Left ventricle myocardium superior (tissue), 1 donor: ENCODE measurements at places on chromosomes 1 and 21. TPM values are rescaled to one million over a fixed set of nuclear protein-coding genes. Genes with fewer than 3 reads are reported as not detected.

CFH gene
- total RNA-seq: 27.8 TPM

IFNGR2 gene
- 35.1 TPM for total RNA-seq

GBP7 gene
- not detected for total RNA-seq

MTFR1L gene
- total RNA-seq: 227 TPM

PROK1 gene
- total RNA-seq: not detected

KCNJ15 gene
- total RNA-seq: 0.72 TPM

TMEM200B gene
- 1.5 TPM for total RNA-seq

ERVH48-1 gene
- total RNA-seq: not detected

PWP2 gene
- 8.7 TPM for total RNA-seq

FCMR gene
- total RNA-seq: 6.2 TPM

OR2T29 gene
- not detected for total RNA-seq

- DNase-seq: no peak
Measured at GRCh38 chr1:188270497-188270896, 1441.7 kb downstream of the PLA2G4A start.

- DNase-seq: no peak
Measured at GRCh38 chr1:158140764-158141192, 39.9 kb upstream of the CD1D start.

DNA sequence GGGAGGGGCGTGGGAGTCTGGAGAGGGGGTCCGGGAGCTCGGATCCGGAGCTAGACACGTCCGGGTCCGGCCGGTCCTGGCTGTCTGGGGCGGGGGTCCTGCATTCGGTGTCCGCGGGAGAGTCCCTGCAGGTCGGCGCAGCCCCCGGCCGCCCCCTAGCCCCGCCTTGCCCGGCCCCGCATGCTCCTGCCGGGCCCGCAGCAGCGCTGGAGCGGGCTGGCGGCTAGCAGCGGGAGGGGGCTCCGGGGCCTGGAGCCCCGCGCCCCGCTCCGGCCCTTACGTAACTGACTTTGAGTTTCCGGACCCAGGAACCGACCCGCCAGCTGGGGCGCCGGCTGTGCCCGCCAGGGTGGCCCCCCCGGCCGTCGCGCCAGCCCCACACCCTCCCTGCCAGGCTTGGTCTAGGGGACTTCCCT is 26.9 kb upstream of the EPB41 start:
- peak; percentile 50 for DNase-seq

DNA sequence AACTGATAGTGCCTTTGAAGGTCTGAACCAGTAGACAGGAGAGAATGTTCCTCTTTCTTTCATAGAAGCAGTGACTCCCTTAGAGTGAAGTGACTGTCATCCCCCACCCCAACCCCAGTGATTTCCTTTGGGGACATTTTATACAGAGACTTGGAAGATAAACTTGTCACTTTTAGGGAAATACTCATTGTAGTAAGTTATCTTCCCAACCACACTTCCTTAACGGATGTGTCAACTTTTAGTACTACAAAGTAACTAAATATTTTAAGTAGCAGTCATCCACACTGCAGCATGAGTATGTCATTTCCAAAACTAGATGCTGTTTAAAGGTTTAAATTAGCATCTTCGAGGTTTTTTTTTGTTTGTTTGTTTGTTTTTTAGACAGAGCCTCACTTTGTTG is 13.7 kb downstream of the LRRC8B start:
- DNase-seq: no peak

DNA sequence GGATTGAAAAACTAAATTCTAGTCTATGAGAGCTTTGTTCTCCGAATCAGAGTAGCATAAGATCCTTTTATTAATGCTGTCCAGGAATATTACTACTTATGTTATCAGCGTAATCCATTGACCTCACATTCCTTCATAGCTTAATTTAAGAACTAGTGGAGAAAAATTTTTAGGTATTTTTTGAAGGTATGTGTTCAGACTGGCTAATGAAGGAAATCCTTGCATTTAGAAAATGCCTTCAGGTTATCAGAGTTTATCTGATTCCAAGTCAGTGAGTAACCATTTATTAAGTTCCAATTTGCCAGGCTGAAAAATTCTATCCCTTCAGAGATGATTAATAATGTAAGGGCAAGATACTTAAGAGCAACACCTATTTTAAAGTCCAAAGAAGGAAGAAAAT is 338.2 kb upstream of the B3GALT2 start:
- no peak for DNase-seq

GRCh38 chr21:32515874-32516273 is 69.4 kb downstream of the TCP10L start:
- no peak for DNase-seq

DNA sequence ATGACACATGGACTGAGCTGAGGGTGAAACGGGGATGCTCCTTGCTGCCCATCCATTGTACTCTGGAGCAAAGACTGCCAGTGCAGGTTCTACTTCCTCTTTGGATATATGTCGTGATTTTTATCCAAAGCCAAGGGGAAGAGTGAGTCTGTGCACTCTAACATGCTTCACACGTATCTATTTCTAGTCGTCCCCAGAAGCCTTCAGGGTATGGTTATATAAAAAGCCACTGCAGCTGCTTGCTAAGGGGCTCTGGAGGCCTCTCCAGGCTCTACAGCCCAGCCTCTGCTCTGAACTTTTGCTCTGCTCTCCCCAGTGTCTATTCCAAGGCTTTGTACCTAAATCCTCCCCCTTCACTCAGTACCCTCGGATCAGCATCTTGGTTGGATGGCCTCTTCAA is 20.1 kb downstream of the PAFAH2 start:
- no peak for DNase-seq

- no peak for DNase-seq
Measured at GRCh38 chr1:181768930-181769280, 285.6 kb downstream of the CACNA1E start.

DNA sequence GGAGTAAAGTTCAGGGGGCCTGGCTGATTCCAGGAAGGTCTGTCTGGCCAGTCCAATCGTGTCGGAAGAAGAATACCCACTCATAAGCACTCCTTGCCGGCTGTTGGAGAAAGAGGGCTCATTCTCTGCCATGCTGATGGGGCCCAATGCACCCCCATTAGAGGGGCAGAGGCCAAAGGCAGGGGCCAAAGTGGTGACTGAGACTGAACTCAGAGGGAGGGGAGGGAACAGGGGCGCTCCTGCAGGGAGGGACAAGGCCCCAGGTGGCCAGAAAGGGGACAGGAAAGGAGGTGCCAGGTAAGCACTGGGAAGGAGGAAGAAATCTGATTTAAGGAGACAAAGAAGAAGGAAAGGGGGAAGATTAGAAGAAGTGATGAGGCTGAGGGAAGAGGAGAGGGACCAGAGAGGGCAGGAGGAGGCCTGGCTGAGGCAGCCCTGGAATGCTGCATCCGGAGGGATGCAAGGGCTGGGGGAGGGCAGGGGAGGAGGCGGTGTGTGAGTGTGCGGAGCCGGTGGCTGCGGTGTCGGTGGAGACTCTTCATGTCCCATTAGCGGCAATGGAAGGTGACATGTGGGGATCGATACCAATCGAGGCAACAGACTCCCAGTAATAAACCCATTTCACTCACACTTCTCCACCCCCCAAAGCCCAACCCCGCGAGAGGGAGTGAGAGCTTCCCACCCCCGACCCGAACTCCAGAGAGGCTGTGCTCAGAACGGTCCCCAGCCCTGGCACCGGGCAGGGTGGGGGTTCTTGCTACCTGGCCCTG is 12.0 kb upstream of the ETV3L start:
- no peak for DNase-seq

DNA sequence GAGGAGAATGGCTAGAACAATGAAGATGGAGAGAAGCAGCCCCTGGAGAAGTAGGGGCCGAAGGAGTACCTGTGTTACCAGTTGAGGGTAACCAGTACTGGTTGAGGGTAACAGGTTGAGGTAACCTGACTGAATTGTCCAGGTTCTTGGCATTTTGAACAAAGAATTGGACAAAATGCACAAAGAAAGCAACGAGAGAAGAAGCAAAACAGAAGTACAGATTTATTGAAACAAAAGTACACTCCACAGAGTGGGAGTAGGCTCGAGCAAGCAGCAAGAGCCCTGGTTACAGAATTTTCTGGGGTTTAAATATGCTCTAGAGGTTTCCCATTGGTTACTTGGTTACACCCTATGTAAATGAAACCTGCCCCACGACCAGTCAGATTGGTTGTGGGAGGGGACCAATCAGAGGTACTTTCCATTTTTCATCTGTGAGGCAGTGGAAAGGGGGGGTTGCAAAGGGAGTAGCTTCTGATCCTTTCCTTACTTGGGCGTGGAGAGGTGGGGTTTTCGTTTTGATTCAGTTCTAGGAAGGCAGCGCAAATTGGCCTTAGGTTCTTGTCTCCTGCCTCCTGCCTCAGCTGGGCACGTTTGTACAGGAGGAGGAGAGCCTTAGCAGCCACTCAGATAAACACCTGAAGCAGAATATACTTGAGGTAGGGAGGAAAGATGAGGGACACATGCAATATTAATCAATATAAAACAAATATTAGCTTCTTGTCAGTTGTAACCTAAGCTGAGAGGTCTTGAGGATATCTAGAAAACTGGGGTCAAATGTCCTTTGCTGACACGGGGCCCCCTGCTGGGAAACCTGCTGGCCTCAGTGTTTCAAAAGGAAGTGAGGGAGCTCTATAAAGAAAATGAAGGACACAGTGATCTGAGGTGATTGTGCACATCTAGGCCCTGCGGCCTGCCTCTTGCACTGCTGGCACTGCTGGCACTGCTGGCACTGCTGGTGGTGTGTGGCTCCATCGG is 14.3 kb upstream of the LSM10 start:
- DNase-seq: no peak

GRCh38 chr1:186093437-186093836 is 281.6 kb downstream of the TPR start:
- no peak for DNase-seq

- DNase-seq: peak; percentile 67
Measured at GRCh38 chr1:82586473-82586872, 785.7 kb downstream of the ADGRL2 start.

DNA sequence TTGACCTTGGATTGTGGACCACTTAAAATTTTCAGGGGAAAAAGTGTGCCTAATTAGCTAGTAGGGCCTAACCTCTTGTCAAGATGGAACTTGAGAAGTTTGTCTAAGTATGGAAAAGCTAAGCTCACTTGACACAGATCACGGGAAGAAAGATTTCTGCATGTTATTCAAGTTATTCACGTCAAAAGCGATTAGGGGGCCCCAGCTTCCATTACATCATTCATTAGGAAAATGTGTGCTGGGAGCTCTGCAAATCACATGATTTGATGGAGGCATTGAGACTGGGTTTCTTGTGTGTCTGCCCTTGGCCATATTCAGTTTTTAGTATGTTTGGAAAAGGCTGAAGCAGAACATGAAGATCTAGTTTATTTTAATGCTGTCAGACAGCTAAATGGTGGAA is 15.5 kb upstream of the POGZ start:
- DNase-seq: no peak

DNA sequence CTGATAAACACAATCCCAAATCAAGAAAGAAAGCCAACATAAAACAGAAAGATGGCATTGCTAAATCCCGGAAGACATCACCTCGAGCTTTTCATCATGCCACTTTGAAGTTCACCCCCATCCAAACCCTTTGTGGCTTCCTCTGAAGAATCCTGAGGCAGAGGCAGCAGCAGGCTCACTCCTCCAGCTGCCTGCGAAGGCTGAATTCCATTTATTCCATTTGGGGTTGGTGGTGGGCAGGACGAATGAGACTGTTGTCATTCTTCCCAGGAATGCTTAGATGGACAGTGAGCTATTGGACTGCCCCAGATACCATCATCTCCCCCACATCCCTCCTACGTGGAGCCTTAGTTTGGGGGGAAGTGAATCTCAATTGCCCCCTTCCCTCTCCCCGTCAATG is 437.5 kb downstream of the SMYD3 start:
- no peak for DNase-seq

DNA sequence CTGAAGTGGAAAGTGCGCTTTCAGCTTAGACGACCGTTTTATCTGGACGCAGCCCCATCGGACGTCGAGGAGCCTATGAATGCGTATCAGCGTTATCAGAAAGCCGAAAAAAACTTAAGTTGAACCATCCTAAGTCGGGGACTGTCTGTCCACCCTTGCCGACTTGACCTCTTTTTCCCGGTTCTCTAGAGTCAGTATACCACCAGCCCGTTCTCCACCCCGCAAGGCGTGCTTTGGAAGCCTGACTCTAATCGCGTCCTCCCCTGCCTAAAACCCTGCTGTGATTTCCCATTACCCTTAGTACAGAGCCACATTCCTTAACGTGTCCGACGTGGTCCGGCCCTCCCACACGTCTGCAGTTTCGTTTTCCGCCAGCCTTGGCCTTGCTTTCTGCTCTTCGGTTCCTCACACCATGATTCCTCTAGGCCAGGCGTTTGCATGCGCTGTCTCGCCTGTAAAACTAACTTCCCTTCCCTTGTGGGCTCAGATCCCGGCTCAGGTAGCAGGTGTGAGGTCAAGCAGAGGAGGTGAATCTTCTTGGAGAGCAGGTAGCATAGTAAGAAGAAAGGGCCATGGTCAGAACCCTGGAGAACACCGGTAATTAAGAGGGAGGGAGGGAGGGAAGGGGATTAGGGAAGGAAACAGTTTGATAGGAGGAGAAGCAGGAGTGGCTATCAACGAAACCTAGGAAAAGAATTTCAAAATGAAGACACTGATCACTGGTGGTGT is 865 bp downstream of the ADPRS start:
- no peak for DNase-seq

- no peak for DNase-seq
Measured at GRCh38 chr1:59214248-59215208, 82.4 kb upstream of the FGGY start.

DNA sequence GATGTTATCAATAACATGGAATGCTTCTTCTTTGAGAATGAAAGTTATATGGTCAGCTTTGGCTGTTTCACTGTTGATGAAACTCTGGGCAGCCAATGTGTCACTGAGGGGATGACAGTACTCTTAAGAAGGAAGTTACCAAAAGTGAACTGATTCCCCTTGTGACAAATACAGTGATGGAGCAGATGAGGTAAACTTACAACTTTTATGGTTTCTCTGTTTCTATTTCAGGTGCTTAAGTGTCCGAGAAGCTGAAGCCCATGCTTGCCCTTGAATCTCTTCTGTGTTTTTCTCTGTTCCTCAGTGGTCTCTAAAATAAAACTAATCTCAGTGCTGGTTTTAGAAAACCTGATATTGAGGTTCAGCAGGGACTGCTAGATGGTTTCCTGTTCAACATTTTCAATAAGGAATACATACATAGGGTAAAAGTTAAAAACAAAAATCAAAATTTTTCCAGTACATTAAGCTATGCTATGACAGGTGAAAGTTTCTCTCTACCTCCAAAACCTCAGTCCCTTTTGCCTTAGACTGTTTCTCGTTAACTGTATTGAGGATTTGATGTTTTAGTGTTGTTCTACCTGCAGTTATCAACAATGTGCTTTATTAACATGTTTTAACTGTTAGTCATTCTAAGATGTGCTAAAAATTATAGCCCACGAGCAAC is 454.4 kb upstream of the ADGRL4 start:
- no peak for DNase-seq

DNA sequence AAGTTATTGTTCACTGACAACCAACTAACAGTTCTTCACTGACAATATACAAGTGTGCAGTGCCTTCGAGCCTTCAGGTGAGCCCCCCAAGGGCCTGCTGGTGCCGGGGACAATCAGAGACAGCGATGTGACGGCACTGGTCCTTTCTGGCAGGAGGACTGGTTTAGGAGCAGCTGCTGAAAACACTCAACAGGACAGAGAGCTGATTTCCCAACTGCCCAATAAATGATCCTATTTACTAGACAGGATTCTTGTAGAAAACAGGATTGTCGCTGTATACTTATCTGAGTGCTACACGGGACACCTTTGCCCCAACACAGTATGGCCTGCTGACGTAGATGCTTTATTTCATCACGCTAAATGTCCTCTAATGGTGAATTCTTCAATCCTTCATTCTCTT is 65.4 kb downstream of the TP53BP2 start:
- no peak for DNase-seq
